ENCODE measurements at places on chromosomes 5 and 9. TPM values are rescaled to one million over a fixed set of nuclear protein-coding genes. Genes with fewer than 3 reads are reported as not detected.

Gene RFX3
- total RNA-seq = 10.5 TPM

Gene FUT7
- total RNA-seq = 0.17 TPM

Gene TMC1
- total RNA-seq = not detected

Gene ADAMTS12
- total RNA-seq = 34.4 TPM

Gene FOXD4L3
- not detected for total RNA-seq

Gene FBXO10
- 8.0 TPM for total RNA-seq

Gene CATSPER3
- total RNA-seq = 0.42 TPM
